Fibroblast of skin of abdomen (primary cell): ENCODE measurements at places on chromosomes 5 and 9.
A peak's percentile ranks its signal among the peaks of the same experiment; 100 is the strongest.

DNA sequence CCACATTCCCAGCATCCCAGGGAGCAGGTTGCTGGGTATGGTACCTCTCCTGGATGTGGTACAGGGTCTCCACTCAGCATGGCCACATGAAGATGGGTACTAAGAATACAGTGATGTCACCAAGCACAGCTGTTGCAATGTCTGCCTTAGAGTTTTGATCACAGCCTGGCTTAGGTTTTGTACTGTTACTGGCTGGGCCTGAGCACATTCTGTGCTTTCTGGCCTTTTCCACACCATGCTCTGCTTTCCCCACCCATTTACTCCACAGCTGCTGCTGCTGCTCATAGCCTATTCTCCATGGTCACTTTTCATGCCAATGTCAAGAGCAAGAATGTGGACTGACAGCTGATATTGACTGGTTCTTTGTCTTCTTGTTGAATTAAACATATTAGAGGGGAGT, 481.9 kb downstream of the ARHGEF28 start:
- no peak for DNase-seq

GRCh38 chr5:33309536-33310345, 131.0 kb upstream of the TARS1 start:
- DNase-seq = no peak

GRCh38 chr9:114316605-114317230, 6.2 kb upstream of the ORM1 start:
- peak; percentile 35 for DNase-seq

- no peak for DNase-seq
Measured at GRCh38 chr5:6590581-6590980, 42.3 kb downstream of the NSUN2 start.

- DNase-seq = no peak
Measured at GRCh38 chr9:20200581-20200980, 411.7 kb upstream of the SLC24A2 start.

- DNase-seq = no peak
Measured at GRCh38 chr5:135394095-135394494, 4.9 kb downstream of the MACROH2A1 start.

GRCh38 chr9:114303977-114304376, 18.9 kb upstream of the ORM1 start:
- no peak for DNase-seq

DNA sequence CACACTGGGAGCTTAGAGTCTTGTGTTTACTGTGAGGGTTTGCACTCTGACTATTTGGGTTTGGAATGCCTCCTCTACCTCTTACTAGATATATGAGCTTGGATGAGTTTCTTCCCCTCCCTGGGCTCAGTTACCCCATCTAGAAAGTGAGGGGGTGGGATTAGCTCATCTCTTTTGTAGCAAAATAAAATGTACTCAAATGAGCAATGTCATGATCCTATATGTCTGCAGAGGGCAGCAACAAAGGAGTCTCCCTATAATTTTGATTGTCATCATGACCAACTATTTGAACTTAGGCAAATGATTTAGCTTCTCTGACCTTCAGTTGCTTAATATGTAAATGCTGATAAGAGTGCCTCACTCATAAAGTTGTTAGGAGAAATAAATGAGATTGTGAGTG, 109.0 kb downstream of the DPYSL3 start:
- DNase-seq = no peak

DNA sequence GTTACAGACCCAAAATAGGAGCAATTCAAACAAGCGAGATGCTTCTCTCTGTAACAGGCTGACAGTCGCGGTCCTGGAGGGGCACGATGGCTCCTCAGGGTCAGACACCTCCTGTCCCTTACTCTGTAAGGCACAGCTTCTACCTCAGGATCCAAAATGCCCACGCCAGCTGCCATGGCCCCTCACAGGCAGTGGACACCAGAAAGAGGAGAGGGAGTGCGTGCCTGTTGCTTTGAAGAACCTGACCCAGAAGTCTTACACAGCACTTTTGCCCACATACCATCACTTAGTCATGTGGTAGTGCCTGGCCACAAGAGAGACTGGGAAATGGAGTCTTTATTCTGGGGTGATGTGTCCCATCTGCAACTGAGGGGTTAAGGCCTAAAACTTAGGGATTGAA, 11.6 kb upstream of the ABL1 start:
- peak; percentile 47 for DNase-seq

- DNase-seq = no peak
Measured at GRCh38 chr9:92709240-92709639, 39.3 kb upstream of the IPPK start.

GRCh38 chr5:140946578-140946977, 19.7 kb upstream of the PCDHAC2 start:
- DNase-seq = no peak

DNA sequence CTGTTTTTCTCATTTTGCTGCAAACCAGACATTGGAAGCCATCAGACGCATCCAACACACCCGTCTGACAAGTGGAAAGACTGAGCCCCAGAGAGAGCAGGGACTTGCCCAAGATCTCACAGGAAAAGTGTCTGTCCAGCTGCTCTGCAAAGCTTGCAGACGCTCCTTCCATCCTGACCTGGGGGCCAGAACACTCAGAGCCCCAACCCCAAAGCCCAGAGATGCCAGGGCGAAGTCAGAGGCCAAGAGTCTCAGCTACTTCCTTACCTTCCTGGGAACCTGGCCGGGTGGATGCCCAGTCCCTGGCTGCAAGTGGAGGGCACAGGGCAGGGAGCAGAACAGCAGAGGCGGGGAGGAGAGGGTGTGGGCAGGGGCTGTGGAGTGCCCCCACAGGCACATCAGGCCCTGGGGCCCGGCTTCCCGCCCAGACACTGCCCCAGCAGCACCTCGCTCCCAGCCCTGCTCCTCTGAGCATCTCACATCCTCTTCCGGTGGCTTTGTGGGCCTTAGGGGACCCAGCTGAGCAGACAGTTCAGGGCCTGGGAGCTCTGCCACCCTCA, 9.7 kb upstream of the RALGDS start:
- no peak for DNase-seq

GRCh38 chr9:20292002-20292401, 330.3 kb downstream of the MLLT3 start:
- peak; percentile 55 for DNase-seq

DNA sequence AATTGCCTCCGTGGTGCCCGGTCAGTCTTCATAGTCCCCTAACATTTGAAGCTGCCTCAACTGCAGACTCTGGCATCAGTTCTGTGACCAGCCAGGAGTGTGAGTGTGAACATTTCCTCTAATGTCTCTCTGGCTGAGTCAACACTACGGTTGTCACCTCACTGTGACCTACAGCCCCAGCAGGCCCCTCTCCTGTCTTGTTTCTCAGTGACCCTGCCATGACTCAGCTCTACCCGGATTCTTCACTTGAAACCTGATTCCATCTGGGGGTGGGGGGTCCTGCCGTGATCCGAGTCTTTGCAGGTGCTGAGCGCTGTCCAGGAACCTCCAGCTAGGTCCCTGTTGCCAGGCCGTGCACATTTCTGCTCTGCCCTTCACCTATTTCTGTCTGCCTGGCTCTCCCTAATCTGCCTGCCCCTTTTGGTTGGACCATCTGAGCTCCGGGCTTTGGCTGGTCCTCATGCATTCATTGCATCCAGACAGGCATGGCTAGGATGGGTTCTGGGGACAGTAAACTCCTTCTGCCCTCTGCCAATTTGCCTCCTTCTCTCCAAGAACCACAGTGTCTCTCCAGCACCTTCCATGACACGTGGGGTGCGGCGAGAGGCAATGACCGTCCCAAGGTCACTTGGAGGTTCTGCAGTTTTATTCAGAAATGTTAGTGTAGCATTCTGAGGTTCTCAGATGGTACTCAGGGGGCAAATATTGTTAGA, 24.2 kb downstream of the STC2 start:
- peak; percentile 43 for DNase-seq

DNA sequence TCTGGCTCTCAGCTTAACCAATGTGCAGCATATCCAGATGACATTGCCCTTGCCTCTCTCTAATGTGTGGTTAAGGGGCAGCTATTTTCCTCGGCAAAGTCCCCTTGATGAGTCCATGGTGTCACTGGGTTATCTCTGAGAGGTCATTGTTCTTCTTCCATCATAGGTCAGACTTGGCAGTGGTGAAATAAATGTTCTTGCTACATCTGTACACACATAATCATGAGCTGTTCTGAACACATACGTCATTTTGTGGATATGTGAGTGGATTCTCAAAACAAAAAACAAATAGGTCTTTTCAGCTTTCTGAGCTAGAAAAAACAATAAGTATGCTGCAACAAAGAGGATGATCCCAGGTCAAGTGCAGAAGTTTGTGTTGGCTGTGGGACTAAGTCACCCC, 134.7 kb upstream of the PTPN3 start:
- no peak for DNase-seq

- no peak for DNase-seq
Measured at GRCh38 chr9:69485466-69485865, 160.5 kb downstream of the ENTREP1 start.
